ENCODE measurements at places on chromosomes 3 and 15. TPM values are rescaled to one million over a fixed set of nuclear protein-coding genes. Genes with fewer than 3 reads are reported as not detected.

ADAMTS17 gene
- 9.9 TPM for total RNA-seq

ZNF106 gene
- 31.4 TPM for total RNA-seq

- H3K36me3 ChIP-seq: no peaks in the 10 kb centered on the region
- H3K27me3 ChIP-seq: no peaks in the 10 kb centered on the region
- no peak overlapping the region for H3K4me3 ChIP-seq
- no peak for DNase-seq
- no peak overlapping the region for H3K27ac ChIP-seq
- H3K4me1 ChIP-seq: no peaks in the 10 kb centered on the region
These were observed 24.9 kb upstream of the SENP5 start for GRCh38 chr3:196842567-196843434.

DNA sequence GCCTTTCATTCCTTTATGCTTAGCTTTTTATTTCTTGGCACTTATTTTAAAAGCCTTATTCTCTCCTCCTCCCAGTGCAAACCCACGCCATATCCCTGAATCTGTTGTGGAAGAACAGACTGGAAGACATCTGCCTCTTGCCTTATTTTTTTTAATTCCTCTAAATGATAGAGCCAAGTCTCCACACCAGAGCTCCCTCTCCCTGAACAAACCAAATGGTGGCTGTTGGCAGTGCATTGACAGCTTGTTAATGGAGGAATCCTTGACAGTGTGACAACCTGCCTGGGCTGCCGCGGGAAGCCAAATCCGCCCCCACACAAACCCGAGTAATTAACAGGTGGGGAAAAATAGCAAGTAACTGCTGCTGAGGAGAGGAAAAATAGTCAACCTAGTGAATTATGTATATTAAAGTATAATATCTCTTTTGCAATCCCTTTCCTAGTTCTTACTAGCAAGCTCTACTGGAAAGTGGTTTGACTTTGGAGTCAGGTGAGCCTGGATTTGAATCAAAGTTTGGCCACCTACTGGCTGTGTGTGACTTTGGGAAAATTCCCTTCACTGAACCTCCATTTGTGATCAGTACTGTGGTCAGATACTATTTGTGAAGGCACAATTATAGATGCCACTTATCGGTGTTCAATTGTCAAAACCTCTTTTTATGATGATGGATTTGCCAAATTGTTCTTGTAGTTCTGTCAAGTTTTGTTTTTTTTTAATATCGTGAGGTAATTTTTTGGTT, 589.6 kb downstream of the PDCD6IP start:
- no peak overlapping the region for H3K4me3 ChIP-seq
- no peak overlapping the region for H3K27ac ChIP-seq
- no peaks in the 10 kb centered on the region for H3K27me3 ChIP-seq
- H3K4me1 ChIP-seq: no peaks in the 10 kb centered on the region

- peaks cover 69% of the 10 kb centered on the region for H3K27me3 ChIP-seq
- no peak overlapping the region for H3K4me3 ChIP-seq
These were observed 7.9 kb upstream of the SOX2 start for GRCh38 chr3:181703601-181704420.

DNA sequence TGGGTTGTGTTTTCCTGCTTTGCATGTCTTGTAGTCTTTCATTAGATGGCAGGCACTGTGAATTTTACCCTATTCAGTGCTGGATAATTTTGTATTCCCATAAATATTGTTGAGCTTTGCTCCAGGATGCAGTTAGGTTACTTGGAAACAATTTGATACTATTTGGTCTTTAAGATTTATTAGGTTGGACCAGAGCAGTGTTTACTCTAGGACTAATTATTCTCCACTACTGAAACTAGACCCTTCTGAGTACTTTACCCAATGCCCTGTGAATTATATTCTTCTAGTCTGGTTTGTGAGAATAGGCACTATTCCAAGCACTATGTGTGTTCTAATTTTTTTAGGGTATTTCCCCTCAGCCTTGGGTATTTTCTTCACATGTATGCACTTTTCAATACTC, 37.8 kb upstream of the TASOR start:
- H3K4me1 ChIP-seq: peaks cover 21% of the 10 kb centered on the region
- peaks cover 29% of the 10 kb centered on the region for H3K36me3 ChIP-seq
- H3K27ac ChIP-seq: no peak overlapping the region
- no peaks in the 10 kb centered on the region for H3K27me3 ChIP-seq

DNA sequence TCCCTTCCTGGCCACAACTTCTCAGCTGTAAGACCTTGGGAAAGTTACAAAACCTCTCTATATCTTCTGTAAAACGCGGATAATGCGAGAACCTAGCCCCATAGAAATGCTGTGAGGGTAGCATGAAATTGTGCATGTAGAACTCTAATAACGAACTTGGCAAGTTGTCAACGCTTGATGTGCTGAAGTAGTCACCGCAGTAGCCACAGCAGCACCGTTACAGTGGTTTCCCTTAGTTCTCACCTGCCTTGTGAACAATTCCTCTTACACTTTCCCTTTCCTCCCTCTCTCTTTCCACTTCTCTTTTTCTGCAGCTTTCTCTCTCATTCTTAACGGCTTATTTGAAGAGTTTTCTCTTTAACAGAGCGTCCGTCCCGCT, 447 bp upstream of the SHQ1 start:
- peak overlapping the region; percentile 93 for H3K4me3 ChIP-seq
- H3K4me1 ChIP-seq: peaks cover 24% of the 10 kb centered on the region
- H3K27ac ChIP-seq: no peak overlapping the region
- no peaks in the 10 kb centered on the region for H3K27me3 ChIP-seq
- H3K36me3 ChIP-seq: no peaks in the 10 kb centered on the region

DNA sequence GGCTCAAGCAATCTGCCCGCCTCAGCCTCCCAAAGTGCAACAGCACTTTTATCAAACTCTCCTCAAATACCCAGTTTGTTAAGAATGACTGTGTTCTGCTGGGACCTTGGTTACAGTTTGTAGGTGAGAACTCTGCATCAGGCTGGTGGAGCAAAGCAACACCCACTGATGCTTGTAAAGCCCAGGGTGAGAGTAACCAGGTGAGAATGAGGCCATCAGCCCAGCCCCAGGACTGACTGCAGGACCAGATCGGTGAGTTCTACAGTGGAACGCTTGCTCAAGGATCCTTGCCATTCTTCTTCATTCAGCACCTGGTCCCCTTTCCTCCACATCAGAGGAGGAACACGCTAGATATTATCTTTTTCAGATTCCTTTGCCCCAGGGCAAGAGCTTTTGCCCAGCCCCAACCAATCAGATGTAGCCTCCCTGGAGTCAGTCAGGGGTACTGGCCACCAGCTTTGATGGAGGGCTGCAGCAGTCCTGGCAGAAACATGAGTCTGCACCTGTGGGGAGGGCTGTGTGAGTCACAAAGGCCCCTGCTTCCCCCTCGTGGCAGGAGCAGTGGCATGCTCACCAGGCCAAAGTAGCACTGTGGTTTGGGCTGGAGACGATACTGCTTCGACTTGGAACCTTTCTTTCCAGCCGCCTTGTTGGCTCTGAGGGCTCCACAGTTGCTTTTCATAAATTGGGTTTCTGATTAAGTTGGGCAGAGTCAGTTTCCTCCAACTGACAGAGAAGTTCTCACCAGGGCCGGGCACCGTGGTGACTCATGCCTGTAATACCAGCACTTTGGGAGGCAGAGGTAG, 3.5 kb upstream of the SHISA5 start:
- H3K27me3 ChIP-seq: no peaks in the 10 kb centered on the region
- peak; percentile 68 for DNase-seq
- H3K4me3 ChIP-seq: no peak overlapping the region
- H3K4me1 ChIP-seq: peaks cover 64% of the 10 kb centered on the region
- no peak overlapping the region for H3K27ac ChIP-seq
- H3K36me3 ChIP-seq: no peaks in the 10 kb centered on the region
